ENCODE measurements at places on chromosomes 3 and 15.
A peak's percentile ranks its signal among the peaks of the same experiment; 100 is the strongest.

- peak; percentile 37 for DNase-seq
These were observed 74.3 kb downstream of the TJP1 start for GRCh38 chr15:29747837-29748417.

DNA sequence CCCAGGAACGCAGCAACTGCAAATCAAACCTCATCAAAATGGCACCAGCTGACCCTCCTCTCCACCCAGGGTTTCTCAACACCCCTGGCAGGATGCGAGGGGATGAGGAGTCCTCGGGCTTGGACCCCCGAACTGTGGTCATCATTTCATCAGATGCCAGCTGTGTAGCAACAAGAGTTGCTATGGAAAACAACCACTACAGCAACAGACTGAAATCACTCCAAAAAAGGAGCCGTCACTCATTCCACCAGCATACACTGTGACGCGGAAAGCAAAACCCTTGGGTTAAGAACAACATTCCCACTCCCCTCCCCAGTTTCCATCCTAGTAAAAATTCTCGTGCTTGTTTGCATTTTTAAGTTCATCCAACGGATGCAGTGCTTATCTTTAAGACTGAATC, 40.1 kb downstream of the VGLL4 start:
- no peak for DNase-seq

- DNase-seq: no peak
These were observed 129.7 kb upstream of the ABHD17C start for GRCh38 chr15:80565398-80565797.

DNA sequence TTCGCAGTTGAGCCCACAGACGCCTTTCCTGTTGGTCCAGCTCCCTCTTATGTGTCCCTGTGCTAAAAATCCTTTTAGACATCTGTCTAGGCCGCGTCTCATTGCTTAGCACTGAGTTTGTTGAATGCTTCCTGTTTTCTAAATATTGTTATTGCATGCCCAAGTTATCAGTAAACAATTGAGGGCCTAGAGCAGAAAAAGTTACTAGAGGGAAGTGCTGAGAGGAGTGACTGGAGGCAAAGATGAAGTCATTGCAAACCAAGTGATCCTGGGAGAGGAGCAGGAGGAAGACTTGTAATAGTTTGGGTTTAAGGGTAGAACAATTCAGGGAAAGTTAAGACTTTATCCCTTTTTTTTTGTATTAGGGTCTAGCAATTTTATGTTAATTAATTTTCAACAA, 88.1 kb downstream of the DCUN1D1 start:
- DNase-seq: no peak

GRCh38 chr3:110479731-110480130, 591.9 kb upstream of the NECTIN3 start:
- no peak for DNase-seq

- peak; percentile 64 for DNase-seq
These were observed 3.0 kb downstream of the DUOXA1 start for GRCh38 chr15:45126535-45127158.

DNA sequence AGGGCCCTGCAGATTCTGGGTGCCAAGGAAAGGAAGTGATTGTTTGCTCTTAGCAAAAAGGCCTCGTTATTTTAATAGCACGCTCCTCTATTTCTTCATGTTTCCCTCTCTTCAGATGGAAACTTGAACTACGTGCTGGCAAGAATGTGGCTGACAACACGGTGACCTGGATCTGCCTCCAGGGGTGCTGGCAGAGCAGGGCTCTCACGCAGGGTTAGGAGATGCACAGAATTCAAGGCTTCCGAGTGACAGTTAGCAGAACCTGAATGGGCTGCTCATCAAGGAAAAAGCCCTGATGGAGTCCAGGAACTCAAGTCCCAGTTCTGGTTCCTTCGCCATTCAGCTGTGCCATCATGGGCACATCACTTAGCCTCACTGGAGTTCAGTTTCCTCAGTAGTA, 22.7 kb downstream of the CYP19A1 start:
- DNase-seq: no peak

GRCh38 chr3:17399586-17399985, 342.8 kb downstream of the TBC1D5 start:
- DNase-seq: no peak

DNA sequence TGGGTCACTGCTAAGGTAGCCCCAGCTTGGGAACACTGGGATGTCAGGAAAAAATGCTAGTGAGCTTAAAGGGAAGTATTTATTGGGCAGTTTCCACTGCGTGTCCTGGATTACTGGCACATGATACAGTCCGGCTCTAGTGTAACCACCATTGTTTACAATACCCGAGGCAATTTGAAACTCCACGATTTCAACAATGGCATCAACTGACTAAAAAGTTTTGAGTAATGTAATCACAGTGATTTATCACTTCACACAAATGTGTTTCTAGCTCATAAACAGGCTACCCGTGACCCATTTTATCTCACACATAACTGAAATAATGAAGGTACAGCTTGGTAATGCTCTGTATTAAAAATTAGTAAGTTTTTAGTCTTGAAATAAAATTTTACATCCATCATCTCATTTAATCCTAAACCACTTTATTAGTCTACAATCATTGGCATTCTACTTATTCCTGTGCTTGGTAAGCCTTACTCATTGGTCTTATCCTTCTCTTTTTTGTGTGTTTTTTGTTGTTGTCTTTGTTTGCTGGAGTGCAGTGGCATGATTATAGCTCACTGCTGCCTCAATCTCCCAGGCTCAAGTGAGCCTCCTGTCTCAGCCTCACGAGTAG, 7.6 kb downstream of the ZMAT3 start:
- DNase-seq: no peak

DNA sequence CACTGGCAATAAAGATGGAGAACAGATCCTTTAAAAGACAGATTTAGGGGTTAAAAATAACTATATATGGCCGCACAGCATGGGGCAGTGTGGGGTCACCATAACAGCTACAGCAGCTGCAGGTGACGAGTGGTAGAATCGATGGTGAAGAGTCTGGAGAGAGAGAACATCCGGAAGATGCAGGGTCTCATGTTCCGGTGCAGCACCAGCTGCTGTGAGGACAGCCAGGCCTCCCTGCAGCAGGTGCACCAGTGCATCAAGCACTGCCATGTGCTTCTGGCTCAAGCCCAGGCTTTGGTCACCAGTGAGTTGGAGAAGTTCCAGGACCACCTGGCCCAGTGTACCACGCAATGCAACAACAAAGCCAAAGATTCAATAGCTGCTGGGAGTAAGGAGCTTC, 93.7 kb upstream of the IMPG2 start:
- DNase-seq: no peak

DNA sequence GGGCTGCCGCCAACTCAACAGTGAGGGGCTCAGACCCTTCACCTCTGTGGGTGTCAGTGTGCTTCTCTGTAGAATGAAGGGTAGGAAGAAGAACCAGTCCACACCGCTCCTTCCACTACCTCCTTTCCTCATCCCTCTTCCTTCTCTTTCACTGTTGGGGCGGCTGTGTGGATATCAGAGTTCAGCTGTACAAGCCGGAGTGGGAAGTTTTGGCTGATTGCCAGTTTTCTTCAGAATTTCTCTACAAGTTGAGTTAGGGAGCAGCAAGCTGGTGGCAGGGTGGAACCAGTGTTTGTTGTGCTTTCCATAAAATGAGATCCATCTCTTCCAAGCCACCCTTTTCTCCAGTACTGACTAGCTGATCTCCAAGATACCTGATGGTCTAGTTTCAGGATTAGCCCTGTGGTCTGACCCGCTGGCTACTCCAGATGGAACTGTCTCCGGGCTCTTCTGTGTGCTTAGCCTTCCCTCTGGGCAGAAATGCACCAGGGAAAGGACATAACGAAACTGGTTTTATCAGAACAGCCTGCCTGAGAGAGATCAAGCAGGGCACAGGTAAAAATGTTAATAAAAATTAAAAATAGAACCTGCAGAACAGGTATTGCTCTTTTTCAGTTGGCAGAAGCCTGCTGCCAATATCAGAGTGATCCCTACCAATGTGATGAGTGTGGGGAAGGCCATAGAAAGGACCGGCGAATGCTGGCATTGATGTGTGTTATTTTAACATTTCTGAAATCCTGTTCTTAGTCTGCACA, 169.9 kb upstream of the TSC22D2 start:
- DNase-seq: no peak

DNA sequence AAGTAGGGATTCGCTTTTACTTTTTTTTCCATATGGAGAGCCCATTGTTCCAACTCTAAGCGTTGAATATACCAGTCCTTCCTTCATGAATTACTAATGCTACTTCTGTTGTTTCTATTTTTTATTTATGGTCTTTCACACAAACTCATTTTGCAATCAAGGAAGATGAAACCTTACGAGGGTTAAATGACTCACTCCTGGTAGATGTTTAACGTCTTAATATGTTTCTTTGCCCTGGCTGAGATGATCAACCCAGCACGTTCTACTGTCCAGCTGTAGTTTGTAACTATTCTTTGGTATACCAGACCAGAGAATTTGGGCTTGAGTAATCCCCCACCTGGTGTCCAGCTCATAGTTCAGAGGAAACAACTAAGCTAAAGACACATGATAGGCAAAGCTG, 23.1 kb downstream of the CDCP1 start:
- no peak for DNase-seq

GRCh38 chr3:105040026-105040622, 326.6 kb upstream of the ALCAM start:
- no peak for DNase-seq

DNA sequence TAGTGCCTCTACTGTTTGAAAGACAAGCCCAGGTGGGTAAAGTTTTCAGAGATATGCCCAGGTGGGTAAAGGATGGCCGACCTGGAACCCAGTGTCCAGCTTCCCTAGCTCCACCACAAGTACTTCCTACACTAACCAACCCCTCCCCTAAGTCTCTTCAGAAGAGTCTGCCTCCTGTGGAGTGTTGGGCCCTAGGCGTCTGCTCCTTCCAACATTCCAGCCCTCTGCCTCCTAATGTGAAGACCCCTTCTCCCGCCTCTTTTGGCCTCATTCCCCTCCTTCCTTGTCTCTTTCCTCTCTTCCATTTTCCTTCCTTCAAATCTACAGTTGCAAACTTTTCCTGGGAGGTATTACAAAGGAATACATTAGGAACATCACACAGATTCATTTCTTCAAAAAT, 38.6 kb downstream of the CNTN3 start:
- no peak for DNase-seq

GRCh38 chr15:49187549-49188245, 17.6 kb downstream of the GALK2 start:
- DNase-seq: no peak

- peak; percentile 19 for DNase-seq
These were observed 48.3 kb upstream of the CTDSPL start for GRCh38 chr3:37813403-37813802.

DNA sequence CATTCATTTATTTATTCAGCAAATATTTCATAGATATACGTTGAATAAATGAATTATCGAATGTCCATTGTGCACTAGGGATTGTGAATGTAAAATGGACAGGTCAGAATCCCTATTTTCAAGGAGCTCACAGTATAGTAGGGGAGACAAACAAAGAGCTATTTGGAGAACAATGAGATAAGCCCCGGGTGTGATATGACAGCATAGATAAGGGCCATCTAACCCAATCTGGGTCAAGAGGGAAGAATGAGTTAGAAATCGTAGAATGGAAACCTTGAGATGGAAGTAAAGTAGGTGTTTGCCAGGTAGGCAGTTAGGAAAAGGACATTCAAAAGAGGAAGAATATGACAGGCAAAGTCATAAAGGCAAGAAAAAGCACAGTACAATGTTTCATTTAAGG, 132.2 kb upstream of the GOLGA6L4 start:
- DNase-seq: no peak

DNA sequence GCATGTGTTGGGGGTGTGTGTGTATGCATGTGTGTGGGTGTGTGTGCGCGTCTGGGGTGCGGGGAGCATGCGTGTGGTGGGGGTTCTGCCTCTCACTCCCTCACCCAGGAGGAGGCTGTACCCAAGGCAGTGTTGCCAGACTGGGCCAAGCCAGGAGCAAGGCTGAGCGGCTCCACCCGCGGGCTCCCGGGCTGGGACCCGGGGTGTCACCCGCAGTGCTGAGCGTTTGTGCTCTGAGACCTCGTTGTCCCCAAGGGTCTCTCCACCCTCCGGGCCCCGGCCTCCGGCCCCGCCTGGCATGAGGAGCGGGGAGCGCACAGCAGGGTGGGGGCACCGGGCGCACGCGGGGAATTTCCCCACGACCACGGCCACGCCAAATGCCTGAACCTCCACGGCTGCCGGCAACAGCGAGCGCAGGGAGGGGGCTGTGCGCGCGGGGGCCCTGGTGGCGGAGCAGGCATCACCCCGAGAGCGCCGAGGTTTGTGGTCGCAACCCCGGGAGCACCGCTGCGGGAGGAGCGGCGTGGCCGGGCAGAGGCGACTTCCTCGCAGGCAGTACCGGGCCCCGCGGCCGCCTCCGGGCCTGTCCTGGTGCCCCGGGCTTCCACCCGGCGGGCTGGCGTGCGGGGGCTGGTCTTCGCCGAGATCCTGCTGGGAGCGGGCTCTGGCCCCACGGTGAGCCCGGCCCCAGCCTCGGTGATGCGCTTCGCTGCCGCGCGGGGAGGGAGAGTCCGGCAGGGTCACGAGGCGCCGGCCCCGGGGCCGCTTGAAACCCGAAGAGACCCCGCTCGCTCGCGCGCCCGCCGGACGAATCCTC, 7.4 kb upstream of the OCA2 start:
- DNase-seq: peak; percentile 16

DNA sequence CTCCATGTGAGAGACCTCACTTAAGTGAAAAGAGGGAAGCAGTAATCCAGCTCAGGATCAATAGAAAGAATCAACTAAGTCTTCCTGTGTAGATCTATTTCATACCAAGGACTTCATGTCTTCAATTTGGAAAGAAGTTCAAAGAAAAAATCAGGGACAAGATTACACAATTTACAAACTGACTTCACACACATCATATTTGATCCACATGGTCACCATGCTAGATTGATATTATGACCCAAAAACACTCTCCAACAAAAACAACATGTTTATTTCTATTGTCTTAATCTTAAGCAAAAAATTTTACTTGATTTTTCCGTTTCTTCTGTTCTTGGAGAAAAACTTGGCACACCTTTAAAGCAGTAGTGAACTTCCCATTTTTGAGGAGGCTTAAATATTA, 76.3 kb downstream of the THBS1 start:
- no peak for DNase-seq

DNA sequence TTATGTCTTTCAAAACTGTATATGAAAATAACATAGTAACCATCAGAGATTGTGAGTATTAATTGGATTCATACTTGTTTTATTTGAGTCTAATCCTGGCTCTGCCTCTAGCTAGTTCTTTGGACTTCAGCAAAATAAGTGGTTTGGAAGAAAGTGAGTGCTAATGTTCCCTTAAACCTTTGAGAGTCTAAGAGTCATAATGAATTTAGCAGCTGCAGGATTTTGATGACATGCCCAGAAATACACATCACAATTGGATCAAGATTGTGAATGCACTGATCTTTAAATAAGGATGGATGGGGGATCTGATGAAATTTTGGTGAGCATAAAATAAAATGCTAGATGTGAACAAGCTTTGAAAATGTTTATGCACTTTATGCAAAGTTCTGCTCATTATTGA, 79.9 kb upstream of the FAM98B start:
- DNase-seq: no peak

All from common myeloid progenitor, CD34-positive (primary cell).